ENCODE measurements at places on chromosomes 7 and 10.

DNA sequence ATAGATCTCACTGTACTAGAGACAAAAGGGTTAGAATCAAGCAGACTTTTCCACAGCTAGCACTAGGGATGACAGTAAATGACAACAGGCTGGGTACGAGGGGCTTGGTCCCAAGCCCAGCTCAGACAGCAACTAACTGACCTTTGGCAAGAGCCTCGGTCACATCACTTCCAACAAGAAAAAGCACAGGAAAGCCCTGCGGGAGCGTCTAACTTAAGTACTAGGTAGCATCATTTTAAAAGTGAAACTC is 22.8 kb downstream of the CALML3 start:
- peak; percentile 47 for DNase-seq

- peak; percentile 10 for DNase-seq
These were observed 108.3 kb downstream of the MTERF1 start for GRCh38 chr7:91771921-91772815.

- DNase-seq, result no peak
These were observed 82.2 kb downstream of the EPDR1 start for GRCh38 chr7:38002689-38003088.

- no peak for DNase-seq
These were observed 298.3 kb downstream of the ARL4A start for GRCh38 chr7:12985752-12986151.

- DNase-seq, result no peak
These were observed 47.8 kb upstream of the NKX2-3 start for GRCh38 chr10:99484626-99485581.

- DNase-seq, result peak; percentile 82
These were observed 2.1 kb downstream of the FAM20C start for GRCh38 chr7:194252-195009.

GRCh38 chr10:21020545-21020944 is 123.4 kb upstream of the NEBL start:
- no peak for DNase-seq

DNA sequence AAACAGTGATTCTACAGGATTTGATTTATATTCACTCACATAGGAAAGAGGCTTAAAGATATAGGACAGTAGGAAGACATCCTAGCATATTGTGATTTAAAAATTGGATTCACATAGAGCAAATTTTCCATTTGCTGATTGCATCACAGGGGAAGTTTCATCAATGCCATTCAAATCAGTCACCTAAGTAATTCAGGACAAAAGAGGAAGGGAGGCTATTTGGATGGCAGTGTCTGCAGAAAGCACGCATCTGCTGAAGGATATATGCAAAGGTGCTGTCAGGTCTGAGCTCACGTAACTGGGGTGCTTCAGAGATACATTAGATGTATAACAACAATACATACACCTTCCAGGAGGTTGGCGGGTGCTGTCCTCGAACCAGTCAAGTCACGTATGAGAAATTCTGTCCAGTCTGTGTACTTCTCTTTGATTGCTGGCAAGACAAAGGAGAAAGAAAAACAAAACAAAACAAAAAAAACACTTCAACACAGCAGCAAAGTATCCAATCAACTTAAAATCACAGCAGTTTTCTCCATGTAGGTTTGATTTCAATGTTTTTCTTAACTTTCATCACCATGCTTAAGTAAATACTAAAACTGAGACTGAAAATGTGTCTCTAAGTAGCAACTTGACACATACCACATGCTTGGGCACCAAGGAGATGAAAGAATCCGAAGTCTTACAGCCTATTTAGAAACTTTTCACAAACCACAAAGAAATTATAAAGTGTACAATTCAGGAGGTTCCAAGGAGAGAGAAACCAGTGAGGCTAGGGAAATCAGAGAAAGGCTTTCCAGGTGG is 125.1 kb downstream of the SFMBT2 start:
- DNase-seq, result no peak

- DNase-seq, result no peak
These were observed 279.3 kb downstream of the SKAP2 start for GRCh38 chr7:26584987-26585665.

DNA sequence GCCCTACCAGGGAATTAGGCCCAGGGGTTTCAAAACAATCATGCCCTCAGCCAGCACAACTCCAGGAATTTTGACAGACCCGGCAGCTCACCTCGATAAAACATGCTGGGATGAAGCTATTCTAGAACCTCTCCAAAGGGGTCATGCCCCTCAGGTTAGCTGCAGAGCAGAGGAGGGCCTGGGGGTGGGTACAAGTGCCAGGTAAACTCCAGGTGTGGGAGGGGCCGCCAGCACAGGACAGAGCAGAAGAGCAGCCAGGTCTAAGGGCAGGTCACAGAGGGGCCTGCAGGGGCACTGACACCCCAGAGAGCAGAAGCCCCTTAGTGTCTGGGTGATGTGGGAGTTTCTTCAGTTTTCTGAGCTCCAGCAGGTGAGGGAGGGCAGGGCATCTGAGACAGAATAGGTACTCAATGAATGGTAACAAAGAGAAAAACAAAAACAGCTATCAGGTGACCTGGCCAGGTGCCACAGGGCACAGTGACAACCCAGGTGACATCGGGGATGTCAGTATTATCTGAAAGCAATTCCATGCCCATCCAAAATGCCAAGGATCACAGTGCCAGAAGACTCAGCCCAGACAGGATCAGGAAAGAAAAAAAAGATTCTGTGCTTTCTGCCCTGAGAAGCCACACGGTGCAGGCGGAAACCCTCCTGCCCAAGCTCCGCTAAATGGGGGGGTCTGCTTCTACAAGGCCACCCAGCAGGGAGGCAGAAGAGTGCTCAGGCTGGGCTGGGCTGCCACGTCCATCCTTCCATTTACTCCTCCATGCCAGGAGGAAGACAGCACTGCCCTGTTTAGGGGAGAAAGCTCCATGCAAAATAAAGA is 104.5 kb downstream of the TNS3 start:
- DNase-seq, result no peak

- peak; percentile 16 for DNase-seq
These were observed 37.2 kb upstream of the GATA3 start for GRCh38 chr10:8017277-8017676.

GRCh38 chr7:133662276-133662675 is 409.4 kb downstream of the EXOC4 start:
- DNase-seq, result no peak

Measured in iris pigment epithelial cell (primary cell).